ENCODE measurements at places on chromosomes 3 and 15.

GRCh38 chr3:134302674-134303073, 52.0 kb upstream of the RYK start:
- DNase-seq = no peak

GRCh38 chr15:77527164-77527778, 105.4 kb downstream of the LINGO1 start:
- DNase-seq = no peak

DNA sequence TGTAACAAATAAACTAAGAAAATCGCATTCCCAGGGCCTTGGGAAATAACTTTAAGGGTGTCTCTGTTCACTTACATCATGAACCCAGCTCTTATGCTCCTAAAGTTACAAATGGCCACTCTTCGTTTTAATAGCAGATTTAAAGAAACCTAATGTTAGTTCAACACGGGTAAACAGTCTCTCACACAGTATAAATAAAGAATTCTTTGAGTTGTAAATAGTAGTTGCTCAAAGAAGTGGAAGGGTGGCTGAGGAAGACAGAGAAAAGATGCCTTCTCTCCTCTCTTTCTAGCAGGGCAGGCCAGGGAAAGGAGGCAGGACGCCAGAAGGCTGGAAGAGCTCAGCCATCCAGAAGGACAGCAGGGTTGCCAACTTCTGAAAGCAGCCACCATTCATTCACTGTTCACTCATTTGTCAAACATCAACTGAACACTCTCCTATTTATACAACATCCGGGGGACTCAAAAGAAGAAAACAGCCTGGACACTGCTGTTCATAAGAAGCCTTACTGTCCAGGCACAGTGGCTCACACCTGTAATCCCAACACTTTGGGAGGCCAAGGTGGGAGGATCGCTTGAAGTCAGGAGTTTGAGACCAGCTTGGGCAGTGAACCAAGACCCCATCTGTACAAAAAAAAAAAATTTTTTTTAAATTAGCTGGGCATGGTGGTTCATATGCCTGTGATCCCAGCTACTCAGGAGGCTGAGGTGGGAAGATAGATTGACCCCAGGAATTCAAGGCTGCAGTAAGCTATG, 47.3 kb downstream of the WWTR1 start:
- no peak for DNase-seq

DNA sequence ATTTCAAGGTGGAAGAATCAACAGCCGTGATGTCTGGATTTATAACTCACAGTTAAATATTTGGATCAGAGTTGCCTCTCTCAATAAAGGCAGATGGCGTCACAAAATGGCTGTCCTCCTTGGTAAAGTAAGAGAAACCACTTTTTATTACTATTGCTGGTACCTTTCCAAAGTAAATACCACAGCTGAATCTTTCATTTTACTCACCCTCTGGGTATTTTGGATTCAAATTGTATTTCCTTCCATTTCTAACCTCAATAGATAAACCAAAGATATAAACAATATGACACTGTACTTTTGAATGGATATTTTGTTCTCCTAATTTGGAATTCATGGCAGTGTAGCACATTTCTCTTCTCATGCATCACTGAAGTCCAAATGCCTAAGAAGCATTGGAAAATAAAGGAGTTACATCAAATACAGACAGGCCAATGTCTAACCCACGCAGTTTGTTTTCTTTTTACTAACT, 29.5 kb downstream of the KLHL24 start:
- DNase-seq = no peak

DNA sequence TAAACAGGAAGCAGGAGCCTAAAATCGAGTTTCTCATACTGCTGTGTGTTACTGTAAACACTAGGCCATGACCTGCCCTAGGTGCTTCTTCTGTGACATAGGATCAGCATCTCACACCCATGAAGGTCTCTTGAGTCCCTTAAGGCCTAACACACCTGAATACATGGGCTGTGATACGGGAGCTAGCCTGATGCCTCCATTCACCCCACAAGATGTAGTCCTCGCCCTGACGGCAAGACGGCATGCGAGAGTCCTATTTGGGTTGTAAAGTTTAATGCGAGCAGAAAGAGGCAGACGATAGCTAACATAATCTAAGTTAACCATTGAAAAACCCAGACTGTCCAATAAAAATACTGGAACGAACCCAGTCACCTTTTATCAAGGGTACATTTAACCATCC, 241.1 kb upstream of the ICE2 start:
- DNase-seq = no peak

DNA sequence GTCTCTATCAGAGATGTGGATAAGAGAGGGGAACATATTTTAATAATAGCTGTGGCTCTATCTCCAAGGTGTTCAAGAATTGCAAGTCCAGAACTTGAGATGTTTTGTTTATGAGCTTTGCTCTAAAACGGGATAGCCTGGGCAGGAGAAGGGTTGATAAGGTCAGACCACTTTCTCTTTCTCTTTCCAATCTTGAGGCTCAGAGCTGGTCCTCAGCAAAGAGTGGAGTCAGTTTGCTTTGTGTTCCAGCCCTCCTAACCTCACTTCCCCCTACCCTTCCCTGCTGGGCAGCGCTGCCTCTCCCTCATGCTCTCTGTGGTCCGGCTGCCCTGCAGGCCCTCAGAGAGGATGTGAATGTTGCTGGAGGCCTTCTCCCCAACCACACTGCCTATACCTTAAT, 13.8 kb downstream of the KLHL6 start:
- no peak for DNase-seq

- DNase-seq = no peak
Observed at GRCh38 chr15:41499109-41499851, 5.6 kb downstream of the ITPKA start.

- DNase-seq = no peak
Observed at GRCh38 chr15:67083135-67083762, 17.8 kb downstream of the SMAD3 start.

DNA sequence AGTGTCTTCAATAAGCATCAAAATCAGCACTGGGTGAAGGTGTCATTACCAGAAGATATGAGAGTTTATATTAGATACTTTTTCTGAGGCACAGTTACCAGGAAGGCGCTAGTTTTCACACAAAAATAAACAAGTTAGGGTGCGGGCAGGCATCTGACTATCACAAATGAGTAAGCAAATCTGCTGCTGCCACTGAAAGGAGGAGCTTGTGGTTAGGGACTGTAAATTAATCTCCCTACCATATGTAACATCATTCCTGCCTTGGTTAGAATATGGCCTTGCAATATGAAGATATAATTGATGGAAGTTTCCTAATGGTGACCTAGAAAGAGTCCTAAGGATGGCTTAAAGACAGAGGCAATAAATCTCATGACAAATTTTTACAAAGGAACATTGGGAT, 19.5 kb upstream of the EID1 start:
- DNase-seq = no peak

DNA sequence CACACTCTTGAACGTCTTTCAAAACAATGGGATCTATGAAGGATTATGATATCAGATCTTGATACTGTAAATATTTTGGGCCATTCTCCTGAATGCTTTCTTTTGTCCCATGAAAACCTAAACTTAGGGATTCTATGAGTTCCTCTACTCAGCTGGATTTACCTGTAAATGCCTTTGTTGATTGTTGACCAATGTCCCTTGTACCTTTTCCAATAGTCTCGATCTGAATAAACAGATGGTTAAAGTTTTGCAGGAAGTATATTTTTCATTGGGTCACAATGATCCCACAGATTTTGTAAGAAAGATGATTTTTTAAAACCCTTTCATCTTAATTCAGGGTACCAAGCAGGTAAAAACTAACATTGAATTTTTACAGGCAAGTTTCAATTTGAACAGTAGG, 634.1 kb downstream of the FHIT start:
- DNase-seq = no peak

DNA sequence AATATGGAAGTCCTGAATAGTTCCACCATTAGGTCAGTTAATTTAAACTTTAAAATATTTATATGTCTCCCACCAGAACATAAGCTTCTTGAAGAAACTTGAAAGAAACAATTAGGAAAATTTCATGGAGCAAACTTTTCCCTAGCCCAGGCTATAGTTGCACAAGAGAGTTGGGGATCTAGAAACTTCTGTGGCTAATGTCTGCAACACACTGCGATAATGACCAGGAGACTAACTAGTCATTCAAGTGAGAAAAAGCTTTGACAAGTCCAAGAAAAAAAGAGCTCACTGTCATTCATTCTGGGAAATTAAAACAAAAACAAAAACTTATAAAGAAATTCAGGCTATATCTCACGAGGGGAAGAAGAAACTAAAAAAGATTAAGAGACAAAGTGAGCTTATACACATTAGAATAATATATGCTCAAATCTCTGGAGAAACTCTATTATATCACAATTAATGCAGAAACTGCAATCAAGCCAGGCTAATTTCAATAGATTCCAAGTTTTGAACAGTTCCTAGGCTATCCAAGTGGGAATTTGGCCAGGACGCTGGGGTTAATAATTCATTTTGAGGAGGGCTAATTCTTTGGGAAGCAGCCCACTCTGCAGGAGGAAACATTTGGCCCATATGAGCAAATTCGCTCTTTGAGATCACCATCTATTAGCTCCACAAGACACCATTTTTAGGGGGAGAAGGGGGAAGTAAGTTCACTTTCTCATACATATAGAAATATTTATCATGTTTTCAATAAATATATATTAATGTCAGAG, 134.6 kb downstream of the MEIS2 start:
- no peak for DNase-seq

- no peak for DNase-seq
Observed at GRCh38 chr3:115087512-115087911, 59.6 kb downstream of the ZBTB20 start.

DNA sequence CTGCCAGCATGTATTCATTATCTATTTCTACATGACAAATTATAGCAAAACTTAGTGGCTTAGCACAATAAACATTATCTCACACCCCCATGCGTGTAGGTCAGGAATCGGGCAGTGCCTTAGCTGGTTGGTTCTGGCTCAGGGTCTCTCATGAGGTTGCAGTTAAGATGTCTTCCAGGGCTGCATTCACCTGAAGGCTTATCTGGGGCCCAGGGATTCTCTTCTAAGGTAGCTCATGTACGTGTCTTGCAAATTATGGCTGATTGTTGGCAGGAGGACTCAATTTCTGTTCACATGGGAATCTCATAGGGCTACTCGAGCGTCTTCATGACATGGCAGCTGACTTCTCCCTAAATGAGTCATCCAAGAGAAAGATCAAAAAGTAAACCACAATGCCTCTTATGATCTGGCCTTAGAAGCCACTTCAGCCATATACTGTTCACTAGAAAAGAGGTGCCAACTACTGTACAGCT, 42.9 kb upstream of the TSC22D2 start:
- DNase-seq = no peak

DNA sequence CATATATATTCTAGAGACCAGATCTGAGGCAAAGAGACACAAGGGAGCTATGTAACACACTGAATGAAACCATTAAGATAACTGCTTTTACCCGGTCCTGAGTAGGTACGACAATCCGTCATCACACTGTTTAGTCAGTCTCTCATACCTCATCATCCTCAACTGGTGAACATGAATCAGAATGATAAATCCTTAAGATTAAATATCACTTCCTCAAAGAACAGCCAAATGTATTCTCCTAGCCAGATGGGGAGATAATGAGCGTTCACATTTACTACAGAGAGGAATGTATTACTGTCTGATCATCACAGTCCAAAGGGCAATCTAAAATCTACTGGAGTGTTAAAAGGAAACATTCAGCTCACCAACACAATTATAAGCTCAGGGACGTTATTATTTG, 319.4 kb upstream of the STAC start:
- no peak for DNase-seq

DNA sequence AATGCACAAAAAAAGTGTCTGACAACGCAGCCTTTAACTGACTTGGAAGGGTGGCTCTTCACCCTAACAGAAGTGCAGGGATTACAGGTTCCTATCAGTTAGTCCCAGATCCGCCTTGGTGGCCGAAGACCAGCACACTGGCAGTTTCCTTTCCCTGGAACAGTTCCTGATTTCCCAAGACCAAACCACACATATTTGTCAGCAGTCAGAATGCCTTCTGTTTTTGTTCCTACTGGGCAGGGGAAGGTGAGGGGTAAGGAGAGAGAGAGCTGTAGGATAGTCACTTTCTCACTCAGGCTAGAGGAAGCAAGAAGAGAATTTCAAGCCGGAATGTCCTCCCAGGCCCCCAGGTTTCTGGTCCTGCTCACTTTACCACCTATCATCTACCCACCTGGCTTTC, 9.2 kb downstream of the CXCR6 start:
- DNase-seq = no peak

- no peak for DNase-seq
Observed at GRCh38 chr3:45127130-45127822, 18.9 kb downstream of the CDCP1 start.

DNA sequence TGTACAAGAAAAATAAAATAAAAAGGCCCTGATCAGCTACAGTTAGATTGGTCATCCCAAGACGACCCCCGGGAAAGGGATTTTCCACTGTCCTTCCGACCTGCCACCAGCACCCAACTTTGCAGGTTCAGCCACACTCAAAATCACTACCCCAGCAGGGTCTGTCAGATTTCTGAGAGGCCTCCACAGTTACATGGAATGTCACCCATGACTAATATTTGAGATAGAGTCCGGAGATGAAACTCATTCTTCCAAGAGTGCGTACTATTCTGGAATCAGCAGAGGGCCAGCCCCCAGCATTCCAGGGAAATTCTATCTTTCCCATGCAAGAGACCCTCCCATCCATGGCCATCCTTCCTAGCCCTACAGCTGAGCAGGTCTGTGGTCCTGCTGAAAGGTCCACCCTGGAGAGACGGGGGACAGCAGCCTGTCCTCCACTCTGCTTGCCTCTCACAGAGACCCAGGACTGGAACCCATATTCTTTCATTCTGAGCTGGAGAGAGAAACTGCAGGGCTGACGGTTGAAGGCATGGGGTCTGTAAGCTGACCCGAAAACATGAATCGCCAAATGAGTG, 5.8 kb downstream of the LIPC start:
- no peak for DNase-seq

DNA sequence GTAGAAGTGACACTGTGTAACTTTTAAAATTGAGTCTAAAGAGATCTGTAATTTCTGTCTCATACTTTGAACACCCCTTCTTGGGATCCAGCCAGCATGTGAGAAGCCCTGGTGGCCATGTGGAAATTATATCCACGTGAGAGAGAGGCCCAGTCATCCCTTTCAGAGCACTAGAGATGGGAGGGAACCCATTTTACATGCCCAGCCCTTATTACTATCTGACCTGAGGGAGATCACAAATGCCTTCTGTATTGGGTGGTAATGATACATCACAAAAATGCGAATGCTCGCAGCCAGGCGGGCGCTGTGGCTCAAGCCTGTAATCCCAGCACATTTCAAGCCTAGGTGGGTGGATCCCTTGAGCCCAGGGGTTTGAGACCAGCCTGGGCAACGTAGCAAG, 27.3 kb upstream of the TRAK1 start:
- DNase-seq = no peak

DNA sequence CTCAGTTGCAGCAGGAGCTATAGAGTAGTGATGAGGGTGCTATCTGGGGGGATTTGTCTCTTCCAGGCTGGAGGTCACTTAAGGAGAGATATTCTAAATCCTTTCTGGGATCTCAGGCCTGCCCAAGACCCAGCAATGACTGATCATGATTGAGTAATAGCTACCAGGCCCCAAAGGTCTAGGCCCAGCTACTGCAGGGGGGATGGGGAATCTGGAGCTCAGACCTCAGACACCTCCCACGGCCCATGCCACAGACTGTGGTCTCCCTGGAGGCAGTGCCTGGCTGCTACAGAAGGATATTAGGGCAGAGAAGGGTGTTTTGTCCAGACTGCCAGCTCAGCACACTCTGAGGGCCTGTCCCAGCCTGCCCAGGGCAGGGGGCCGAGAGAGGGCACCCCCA, 6.9 kb downstream of the SLC38A3 start:
- no peak for DNase-seq
